CD4-positive, alpha-beta T cell treated with Interleukin-4 for 4 hours (primary cell): ENCODE measurements at places on chromosomes 13 and 19.

- DNase-seq, result no peak
These were observed 79.5 kb downstream of the KCTD15 start for GRCh38 chr19:33876192-33876591.

- DNase-seq, result no peak
These were observed 442 bp downstream of the REXO1 start for GRCh38 chr19:1847684-1848398.

DNA sequence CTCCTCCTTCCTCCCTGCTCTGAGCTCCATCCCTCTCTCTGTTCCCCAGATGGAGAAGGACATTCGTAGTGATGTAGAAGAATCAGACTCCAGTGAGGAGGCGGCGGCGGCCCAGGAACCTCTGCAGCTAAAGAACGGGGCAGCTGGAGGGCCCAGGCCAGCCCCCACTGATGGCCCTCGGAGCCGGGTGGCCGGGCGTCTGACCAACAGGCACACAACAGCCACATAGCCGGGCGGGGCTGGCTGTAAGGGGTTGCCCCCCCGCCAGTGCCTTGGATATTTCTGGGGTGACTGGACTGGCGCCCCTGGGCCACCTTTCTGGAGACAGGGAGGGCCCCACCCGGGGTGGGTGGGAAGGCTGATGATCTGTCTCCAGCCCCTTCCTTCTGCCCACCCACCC is 46.3 kb downstream of the CD320 start:
- no peak for DNase-seq

GRCh38 chr19:15508035-15508710 is at the start of gene CYP4F22:
Gene CYP4F22, plus strand, starts transcription at chr19:15508525. Its CDS starts 16,812 bp downstream, at chr19:15525337.
- DNase-seq, result no peak

GRCh38 chr19:16777811-16778210 is 51.4 kb upstream of the SIN3B start:
- no peak for DNase-seq

- DNase-seq, result no peak
These were observed 33.2 kb downstream of the NLRP13 start for GRCh38 chr19:55898911-55899310.
